ENCODE measurements at places on chromosomes 7 and 10.

DNA sequence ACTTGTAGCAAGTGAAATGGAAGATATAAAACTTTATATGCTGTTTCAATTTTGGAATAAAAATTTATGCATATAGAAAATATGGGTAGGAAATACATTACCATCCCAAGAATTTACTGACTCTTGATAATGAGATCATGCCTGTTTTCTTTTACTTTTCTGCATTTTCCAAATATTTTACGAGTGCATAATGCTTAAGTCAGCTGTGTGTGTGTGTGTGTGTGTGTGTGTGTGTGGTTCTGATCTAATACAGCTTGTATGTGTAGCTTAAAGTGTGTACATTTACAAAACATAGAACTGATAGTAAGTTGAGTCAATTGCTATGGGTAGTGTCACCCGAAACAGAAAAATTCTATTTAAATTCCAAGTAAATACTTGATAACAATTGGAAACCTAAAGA is 315.9 kb upstream of the LRRN3 start:
- DNase-seq = no peak

DNA sequence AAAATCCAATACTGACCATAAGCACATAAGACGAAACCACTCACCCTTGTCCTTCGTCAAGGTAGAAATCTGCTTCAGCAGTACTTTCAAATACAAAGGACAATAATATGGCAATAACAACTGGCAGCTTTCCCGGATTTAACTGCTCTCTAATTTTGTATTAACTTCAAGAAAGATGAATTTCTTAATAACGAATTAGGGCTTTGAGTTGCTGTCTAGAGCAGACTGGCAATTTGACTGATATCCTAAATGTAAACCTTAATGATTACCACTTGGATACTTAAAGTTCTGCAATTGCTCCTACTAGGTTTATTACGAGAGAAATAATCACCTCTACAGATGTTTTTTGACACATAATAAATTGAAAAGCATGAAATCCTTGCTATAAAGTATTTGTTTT is 418.7 kb downstream of the MAGI2 start:
- no peak for DNase-seq

GRCh38 chr7:50497068-50497642 is 47.0 kb upstream of the FIGNL1 start:
- no peak for DNase-seq

DNA sequence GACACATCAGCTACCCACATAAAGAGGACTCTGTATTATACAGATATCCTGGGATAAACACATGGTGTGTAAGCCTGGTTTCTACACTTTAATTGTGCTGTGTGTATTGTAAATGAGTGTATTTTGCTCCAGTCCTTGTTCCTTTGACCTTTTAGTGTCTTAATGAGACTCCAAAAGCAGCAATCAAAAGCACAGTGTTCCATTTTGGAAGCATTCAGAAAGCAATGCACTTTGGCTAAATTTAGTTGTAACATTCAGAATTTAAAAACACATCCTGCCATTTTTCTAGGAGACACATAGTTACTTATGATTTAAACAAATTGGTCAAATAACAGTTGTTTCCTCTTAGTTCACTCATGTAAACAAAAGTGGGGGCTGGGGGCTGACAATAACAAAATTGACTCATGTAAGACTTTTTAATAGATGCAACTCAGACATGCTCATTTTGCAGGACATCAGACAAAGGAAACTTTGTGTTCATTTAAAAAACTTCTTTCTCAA is 122.2 kb downstream of the GPR37 start:
- DNase-seq = no peak

DNA sequence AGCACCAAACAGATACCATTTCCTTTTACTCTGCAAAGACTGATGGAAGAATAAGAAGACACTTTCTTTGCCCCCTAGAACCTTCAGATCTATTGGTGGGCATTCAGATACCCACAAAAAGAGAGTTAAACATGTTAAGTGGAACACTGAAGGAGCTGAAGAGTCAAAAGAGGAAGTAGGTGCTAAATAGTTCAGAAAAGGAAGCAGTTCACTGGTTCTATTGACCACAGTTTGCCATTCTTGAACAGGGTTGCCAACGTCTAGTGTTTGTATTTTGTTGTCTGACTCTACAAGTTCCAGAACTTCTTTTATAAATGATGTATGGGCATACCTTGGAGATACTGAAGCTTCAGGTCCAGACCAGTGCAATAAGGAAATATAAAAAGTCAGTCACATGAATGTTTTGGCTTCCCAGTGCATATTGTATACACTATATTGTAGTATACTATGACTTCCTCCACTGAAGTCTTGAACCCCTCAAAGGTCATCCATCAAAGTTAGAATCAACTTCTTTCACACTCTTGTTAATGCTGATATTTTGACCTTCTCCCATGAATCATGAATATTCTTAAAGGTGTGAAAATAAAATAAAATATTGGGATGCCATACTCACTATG is 47.5 kb upstream of the AGR3 start:
- no peak for DNase-seq

GRCh38 chr10:114914560-114914959 is 23.4 kb upstream of the TRUB1 start:
- DNase-seq = no peak

DNA sequence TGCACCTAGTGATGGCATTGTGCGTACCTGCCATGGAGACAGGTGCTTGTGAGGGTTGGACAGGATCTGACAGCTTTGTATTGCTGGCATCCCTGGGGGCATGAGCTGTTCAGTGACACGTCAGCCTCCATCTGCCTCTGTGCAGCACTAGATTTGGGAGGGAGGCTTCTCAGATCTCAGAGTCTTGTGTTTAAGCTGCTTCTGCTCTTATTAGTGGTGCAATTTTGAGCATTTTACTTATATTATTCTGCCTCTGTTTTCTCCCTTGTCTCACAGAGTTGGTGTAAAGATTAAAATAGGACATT is 5.1 kb downstream of the ARHGAP22 start:
- no peak for DNase-seq

- DNase-seq = no peak
These were observed 342.3 kb upstream of the SEMA3D start for GRCh38 chr7:85529201-85529600.

DNA sequence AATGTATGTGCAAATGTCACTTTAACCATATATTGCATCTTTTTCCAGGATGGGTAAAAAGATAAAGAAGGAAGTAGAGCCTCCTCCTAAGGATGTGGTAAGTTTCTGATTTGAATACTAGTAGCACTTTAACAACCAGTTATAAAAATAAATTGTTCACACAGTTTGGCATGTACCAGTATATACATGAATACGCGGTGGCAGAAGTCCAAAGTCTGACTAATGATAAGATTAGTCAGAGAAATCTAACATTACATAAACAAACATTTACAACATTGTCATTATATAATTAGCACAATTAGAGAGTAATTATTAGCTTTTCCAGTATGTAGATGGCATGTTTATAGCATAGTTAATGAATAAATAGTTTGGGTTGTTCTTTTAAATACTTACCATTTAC is 4.1 kb downstream of the ARMC3 start:
- no peak for DNase-seq

DNA sequence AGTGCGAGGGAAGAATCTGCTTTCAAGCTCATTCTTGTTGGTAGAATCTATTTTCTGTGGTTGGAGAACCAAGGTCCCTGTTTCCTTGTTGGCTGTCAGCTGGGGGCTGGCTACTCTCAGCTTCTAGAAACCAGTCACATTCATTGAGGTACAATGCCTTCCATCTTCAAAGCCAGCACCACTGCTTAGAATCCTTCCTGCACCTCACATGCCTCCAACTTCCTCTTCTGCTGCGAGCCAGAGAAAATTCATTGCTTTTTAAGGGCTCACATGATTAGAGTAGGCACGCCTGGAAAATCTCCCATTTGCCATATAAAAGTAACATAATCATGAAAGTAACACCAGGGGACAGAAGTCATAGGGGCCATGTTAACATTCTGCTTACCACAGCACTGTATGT is 28.7 kb downstream of the TES start:
- DNase-seq = no peak

- DNase-seq = peak; percentile 64
These were observed 228.1 kb upstream of the PFKP start for GRCh38 chr10:2839081-2839725.

DNA sequence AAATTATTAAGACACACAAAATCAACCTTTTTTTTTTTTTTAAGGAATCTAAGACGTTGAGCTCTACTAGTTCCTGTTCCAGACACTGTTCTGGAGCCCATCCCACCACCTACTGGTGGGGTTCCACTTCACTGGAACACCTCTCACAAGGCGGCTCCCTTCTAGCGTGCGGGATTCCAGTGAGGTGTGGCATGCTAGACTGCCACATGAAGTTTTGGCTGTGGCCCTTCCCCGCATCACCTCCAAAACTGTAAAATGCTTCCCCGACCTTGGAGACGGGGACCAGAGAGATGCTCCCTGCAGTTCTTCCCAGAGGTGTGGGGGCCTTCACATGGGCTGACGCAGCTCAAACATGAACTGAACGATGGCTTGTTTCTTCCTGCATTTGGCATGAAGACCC is 12.6 kb downstream of the FAM53B start:
- DNase-seq = no peak

DNA sequence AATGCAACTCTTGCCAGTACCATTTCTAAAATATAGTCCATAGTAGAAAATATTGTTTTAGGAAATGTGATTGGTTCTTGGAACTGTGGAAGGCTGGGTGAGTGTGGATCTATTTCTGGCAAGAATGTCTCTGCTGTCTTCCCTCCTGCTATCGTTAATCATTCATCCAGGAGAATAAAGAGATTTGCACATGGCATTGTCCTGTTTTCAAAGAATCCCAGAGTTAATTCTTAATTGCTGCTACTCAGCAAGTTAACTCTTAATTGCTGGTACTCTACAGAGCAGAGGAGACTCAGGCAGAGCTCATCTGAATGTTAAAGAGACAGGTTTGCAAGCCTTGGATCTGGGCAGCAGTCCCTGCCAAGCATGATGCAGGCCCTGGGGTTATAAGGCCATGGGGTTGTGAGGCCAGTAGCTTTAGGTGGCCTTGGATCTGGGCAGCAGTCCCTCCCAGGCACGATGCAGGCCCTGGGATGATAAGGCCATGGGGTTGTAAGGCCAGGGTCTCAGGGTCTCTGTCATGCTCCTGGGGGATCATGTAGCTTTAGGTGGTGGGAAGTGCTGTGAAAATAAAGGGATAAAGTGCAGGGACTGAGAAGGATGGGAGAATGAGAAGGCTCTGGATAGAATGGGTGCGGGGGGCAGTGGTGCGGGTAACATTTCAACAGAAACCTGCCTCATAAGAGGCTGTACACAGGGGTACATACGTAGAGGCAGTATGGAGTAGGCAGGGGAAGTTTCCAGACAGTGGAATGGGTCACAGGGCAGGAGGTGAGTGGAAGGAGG is 162.3 kb downstream of the SVIL start:
- DNase-seq = no peak

GRCh38 chr10:89475125-89475524 is 60.3 kb downstream of the SLC16A12 start:
- DNase-seq = no peak

DNA sequence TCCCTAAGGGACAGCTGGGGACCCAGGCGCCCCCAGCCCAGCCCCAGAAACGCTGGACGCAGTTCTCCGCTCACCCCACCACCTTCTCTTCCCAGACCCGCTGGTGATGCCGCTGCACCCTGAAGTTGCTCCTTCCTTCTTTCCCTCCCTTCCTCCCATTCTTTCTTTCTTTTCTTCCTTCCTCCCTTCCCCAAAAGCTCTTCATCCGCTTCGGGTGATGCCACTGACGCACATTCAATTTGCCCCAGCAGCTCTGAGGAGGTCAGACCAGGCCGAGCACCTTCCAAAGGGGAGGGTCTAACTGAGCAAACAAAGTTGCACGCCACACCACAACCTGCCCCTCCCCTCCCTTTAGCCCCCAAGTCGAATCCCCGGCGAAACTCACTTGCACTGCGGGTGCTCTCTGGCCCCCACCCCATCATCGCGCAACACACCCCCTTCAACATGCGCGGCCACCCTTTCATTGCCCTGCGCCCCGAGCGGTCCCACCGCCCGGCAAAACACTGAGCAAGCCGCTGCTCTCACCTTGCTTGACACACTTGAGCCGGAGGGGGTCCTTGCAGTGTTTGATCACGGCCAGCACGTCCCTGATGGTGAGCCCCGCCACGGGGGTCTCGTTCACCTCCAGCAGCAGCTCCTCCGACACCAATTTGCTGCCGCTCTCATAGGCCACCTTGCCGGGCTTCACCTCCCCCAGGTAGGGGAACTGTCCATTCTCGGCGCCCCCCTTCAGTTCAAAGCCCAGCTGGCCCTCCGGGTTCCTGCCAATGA is 787 bp downstream of the MAGI2 start:
- DNase-seq = no peak

- no peak for DNase-seq
These were observed 163.4 kb downstream of the PLXDC2 start for GRCh38 chr10:19979628-19980027.

GRCh38 chr7:123148813-123149212 is 51.0 kb downstream of the SLC13A1 start:
- no peak for DNase-seq

GRCh38 chr10:91627344-91628102 is 5.3 kb downstream of the PPP1R3C start:
- no peak for DNase-seq

- peak; percentile 19 for DNase-seq
These were observed 3.4 kb downstream of the DNMBP start for GRCh38 chr10:100006243-100006886.

DNA sequence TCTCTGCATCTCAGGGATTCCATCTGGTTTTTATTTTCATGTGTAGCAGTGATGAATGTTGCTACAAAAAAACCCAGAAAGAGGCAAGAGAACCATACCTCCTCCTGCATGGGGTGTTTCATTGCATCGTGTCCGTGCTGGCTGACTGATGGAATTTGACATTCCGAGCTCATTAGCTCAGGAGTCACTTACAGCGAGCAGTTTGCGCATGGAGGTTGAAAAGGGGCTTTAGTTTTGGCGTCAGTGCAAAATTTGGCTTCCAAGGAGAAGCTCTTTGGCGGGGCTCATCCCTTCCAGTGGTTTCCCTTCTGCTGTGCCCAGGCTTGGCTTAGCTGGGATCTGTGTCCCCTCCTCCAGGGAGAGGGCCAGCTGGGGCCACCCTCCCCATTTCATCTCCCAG is 25.8 kb downstream of the EMX2 start:
- no peak for DNase-seq

DNA sequence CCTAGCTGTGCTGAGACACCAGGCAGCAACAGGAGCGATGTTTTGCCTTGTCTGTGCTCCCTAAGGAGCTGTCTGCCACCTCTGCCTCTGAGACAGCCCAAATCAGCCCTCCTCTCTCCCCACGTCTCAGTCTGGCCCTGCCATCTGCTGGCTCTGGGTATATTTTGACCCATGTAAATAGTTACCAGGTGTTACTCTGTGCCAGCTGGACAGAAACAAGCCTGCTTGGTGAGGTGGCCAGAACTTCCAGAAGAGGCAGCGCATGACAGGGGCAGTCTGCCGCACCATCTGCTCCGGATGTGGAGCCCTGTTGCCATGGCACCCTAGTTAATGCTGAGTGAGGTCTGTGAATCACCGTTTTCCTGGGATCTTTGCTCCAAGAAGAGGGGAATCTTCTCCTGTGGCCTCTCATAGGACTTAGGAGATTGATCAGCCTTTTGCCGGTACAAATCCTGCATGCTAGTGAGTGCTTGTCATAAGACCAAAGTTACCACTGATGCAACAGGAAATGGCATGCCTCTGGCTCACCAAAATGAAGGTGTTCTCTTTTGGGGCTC is 31.8 kb downstream of the GSTO2 start:
- no peak for DNase-seq

- DNase-seq = no peak
These were observed 131.0 kb downstream of the CXCL12 start for GRCh38 chr10:44253769-44254462.

Data from stimulated activated CD4-positive, alpha-beta T cell treated with anti-CD3 and anti-CD28 coated beads, Interleukin-2, amount 100 ng/mL, for 24 hours (primary cell).